Renal cortical epithelial cell (primary cell): ENCODE measurements at places on chromosomes 13 and 19.

DNA sequence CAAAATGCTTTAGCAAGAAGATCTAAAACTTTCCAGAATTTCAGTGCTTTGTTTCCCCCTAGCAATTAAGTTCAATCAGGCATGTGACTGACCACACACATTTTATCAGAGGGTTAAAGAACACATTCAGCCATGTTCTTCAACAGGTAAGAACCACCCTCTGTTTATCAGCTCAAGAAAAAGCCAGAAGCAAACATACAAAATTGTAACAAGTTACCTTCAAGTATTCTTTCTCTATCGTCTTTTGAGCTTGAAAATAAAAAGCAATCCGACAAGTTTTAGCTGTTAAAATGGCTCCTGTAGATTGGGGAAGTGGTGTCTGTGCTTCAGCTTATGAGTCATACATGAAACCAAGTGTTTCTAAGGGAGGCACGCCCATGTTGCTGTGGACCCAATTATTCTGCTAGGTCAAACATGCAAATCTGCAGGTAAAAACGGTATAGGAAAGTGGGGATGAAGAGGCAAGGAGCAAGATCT is at the start of gene ELF1:
Gene ELF1, minus strand, starts transcription at position 306 of the 477 bp plus-strand sequence. CDS start 37,262 bp downstream, outside the sequence.
- DNase-seq = peak; percentile 91

GRCh38 chr19:19670070-19670551 is 1.5 kb downstream of the ZNF101 start:
- no peak for DNase-seq

DNA sequence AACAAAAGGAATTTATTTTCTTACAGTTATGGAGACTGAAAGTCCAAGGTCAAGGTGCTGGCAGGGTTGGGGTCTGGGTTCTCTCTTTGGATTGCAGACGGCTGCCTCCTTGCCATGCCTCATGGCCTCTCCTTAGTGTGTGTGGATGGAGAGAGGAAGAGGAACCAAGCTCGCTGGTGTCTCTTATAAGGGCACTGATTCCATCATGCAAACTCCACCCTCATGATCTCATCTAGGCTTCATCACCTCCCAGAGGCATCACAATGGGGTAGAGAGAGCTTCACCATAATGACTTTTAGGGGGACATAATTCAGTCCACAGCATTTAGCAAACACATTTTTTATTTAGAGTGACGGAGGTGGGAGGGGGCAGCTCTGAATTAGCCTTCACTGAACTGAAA is 104.9 kb upstream of the ABCC4 start:
- no peak for DNase-seq

- DNase-seq = no peak
Measured at GRCh38 chr13:59568306-59568705, 595.4 kb downstream of the DIAPH3 start.

DNA sequence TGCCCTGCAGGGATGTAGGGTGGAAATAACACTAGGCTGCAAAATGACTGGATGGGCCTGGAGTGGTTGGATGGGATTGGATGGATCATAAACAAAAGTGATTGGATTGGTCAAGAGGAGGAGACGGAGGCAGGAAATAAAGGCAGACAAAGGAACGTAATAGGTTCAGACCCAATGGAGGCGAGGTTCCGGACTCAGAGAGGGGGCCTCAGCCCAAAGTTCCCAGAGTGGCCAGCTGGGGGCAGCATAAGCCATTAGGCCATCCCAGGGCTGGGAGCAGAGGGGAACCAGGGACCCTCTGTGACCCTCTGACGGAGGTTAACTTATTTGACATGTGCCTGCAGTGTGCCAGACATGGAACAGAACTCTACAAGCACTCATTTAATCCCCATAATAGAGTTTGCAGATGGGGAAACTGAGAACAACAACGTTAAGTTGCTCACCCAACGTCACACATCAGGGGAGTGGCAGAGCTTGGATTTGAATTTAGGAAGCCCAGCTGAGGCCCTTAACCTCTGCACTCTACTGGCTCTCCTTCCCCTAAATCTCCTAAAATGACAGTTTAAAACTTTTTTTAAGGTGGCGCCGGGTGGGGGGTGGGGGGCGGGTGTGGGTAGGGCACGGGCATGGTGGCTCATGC is 15.3 kb upstream of the MAP1S start:
- no peak for DNase-seq

DNA sequence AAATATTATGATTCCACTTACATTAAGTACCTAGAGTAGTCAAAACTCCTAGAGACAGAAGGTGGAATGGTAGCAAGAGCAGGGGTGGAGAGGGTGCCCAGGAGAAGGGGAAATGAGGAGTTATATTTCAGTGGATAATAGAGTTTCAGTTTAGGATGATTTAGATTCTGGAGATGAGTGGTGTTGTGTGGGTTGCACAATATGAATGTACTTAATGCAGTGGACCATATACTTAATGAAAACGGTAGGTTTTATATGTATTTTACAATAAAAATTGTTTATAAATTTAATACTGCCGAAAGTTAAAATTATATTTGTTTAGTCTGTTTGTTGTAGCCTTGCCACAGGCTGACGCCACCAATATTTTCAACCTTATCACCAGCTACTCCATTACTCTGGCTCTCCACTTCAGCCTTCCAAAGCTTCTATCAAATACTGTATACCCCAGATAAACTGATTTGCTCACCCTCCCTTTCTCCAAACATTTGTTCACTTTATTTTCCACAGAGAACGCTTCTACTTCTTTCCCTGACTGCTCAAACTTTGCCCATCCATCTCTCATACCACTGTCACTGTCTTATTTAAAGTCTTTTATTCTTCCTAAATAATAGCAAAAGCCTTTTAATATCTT is 1.4 kb upstream of the RBM26 start:
- DNase-seq = no peak

GRCh38 chr13:29847501-29847983 is 2.9 kb downstream of the UBL3 start:
- DNase-seq = peak; percentile 47

DNA sequence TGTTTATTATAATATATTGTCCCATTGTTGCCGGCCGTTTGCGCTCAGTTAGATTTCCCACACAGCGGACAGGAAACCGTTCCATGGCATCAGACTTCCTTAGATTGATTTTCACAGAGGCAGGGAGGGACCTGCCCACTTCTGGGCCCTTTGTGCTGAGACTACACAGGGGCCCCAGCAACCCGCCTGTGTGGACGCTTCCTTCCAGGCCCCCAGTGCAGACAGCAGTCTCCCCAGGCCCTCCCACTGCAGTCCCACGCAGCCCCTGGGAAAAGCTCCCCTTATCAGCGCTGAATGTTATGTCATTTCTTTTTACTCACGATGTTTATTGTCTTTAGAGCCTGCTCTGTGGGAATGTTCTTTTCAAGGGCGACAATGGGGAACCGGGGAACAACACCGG is 351.7 kb upstream of the ARGLU1 start:
- DNase-seq = peak; percentile 50

DNA sequence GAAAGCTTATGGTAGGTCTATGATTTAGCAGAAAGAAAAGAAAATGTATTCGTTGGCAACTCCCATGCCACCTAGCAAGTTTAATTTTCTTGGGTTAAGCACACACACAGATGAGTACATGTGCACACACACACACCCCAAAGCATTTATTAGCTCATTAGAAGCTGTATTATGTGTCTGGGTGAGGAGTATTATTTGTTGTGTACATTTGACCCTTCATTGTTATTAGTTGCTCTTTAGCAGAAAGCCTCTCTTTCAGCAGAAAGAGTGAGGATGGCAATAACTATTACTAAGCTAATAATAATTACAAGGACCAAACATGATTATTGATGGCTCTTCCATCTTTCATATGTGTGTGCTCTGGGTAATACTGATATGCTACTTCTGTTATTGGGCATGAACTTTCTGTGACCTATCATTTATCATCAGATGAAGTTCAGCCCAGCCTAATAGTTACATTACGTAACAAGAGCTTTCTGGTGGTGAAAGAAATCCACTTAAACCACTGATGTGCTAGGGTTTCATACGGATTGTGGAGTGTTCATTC is 177.4 kb upstream of the OBI1 start:
- no peak for DNase-seq

DNA sequence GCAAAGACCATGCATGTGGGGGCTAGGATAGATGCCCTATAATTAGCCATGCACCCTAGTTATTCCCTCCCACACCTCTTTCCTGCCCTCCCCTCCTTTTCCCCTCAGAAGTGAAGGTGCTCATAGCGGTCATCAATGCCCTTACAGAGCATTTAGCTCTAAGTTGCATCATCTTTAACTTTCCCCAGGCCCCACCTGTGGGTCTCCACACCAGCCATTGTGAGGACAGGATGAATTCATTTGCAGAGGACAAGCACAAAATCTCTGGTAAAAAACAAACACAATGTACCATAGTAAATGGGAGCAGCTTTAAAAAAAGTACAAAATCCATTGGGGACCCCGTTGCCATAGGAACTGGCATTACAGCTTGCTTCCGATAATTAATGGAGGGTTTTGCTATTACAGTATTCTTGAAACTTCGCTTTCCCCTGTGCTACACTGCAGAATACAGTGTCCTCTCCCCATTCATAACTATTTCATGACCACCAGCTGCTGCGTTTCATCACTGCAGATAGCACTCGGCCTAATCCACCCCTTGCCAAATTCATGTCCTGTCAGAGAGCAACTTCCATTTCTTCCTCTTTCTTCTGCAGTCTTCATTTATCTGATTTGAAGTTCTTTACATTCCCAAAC is 110.5 kb downstream of the ZDHHC20 start:
- no peak for DNase-seq

- DNase-seq = peak; percentile 9
Measured at GRCh38 chr13:65677906-65678305, 1552.2 kb downstream of the PCDH9 start.

DNA sequence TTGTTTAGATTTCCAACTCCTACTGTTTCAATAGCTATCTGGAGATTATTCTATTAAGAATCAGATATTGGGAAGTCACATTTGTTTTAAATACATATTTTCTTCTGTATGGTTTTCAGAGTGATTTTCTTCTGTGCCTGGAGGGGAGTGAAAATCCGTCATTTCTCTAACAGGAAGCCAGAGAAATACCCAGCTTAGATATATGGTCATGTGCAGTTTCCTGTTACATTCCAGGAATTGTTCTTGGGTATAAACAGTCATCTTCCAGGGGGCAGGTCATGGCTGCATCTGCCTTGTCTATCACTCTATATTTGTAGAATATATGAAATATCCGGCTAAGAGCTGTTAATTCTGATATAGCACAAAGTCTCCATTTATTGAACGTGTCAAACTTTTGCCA is 77.5 kb upstream of the MIR17HG start:
- DNase-seq = peak; percentile 13

DNA sequence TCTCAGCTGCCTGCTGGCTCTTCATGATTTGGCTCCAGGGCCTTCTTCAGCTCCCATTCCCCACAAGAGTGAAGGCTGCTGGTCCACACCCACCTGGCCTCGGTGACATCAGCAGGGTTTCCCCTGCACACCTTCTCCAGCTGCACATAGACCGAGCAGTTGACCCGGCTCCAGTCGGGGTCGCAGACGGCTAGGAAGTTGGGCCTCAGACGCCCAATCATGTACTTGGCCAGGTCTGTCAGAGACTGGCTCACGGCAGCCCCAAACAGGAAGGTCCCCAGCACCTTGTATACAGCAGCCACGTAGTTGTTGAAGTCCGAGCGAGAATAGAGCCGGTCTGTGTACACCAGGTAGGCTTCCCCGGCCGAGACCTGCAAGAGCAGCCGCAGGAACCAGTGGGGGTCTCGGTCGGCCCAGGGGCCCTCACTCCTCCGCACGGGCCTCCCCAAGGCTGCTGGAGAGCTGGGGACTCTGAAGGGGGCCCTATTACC is 3.8 kb downstream of the PLPP2 start:
- DNase-seq = no peak

GRCh38 chr19:11570039-11570462 is 7.4 kb downstream of the ACP5 start:
- no peak for DNase-seq

GRCh38 chr19:35727053-35727955 is 9.5 kb downstream of the KMT2B start:
- no peak for DNase-seq

DNA sequence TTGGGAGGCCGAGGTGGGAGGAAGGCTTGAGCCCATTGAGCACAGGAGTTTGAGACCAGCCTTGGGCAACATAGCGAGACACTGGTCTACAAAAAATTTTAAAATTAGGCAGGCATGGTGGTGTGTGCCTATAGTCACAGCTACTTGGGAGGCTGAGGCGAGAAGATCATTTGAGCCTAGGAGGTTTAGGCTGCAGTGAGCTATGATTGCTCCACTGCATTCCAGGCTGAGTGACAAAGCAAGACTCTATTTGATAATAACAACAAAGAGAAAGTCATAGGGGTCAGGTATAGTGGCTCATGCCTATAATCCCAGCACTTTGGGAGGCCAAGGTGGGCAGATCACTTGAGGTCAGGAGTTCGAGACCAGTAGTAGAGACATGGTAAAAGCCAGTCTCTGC is 4.6 kb upstream of the SLC44A2 start:
- peak; percentile 11 for DNase-seq

DNA sequence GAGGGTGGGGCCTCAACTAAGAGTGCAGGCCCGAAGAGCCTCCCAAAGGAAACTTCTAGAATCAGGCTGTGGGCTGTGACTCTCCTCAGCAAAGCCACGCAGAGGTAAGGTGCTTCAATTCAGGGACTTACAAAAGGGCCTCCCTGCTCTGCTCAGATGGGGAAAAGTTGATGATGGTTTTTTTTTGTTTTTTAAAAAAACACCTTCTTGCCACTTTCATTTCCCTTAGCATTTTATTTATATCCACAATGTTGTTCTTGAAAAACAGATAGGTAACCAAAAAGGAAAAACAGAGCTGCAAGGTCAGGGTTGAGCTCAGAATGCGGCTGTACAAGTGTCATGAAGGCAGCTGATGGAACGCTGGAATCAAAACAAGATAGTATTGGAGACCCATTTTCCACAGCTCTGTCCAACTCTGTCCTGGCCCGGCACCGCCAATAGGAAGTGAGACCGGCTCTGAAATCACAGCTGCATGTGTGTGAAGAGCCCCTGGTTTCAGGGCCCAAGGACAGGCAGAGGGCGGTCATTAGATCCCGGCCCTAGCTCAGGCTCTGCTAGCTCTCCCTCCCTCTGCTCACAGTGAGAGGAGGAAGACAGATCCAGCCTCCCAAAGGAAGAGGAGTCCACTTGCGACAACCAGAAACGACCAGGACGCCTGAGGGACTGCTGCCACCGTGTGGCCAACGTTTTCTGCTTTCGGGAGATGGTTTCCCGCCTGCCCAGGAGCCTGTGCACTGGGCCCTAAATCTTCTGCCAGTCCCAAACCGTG is 58.3 kb downstream of the KLF2 start:
- peak; percentile 45 for DNase-seq

GRCh38 chr19:39818626-39819097 is 15.3 kb downstream of the DYRK1B start:
- no peak for DNase-seq

DNA sequence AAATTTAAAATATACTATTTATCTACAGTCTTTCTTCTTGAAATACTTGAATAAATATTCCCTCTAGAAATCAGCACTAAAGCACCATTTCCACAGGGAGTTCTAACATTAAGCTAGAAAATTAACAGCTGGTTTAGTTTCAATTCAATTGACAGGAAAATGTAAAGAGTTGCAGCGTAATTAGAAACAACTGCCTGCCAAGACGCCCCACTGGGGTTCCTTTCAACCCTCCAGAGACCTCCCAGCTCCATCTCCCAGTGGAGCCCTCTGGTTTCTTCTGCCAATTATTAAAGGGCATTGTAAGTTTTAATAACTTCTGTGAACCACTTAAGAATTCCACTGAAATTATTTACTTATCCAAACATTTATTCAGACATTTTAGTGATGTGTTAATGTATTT is 4.2 kb downstream of the GJA3 start:
- DNase-seq = no peak
